ENCODE measurements at places on chromosomes 16 and 17.

- H3K4me1 ChIP-seq, result peaks cover 15% of the 10 kb centered on the region
- H3K36me3 ChIP-seq, result no peaks in the 10 kb centered on the region
- no peak for DNase-seq
- peak overlapping the region; percentile 4 for H3K27ac ChIP-seq
These were observed 1.1 kb downstream of the LASP1NB start for GRCh38 chr17:38926293-38927070.

DNA sequence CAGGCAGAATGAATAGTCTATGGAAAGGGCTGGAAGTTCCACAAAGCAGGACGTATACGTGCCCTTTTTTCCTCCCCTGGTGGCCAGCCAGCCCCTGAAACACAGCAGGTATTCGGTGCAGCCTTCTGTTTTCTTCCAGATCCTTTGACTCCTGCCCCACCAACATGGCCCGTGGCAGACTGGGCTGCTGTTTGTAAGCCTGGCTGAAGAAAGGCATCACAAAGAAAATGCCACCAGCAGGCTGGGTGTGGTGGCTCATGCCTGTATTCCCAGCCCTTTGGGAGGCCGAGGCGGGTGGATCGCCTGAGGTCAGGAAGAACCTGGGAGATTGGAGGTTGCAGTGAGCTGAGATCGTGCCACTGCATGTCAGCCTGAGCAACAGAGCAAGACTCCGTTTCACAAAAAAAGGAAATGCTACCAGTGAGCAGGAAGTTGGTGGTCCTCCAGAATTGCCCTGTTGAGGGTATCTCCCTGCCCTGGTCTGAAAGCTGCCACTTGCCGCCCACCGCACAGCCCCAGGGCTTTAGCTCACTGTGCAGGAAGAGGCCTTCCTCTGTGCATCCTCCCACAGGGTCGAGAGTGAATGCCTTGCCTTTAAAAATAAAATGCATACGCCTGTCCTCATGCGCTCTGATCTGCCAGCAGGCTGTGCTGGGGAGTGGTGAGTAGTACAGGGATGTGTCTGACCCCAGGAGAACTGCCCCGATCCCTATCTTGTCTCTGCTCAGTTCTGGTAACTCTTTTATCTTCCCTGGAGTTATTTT, 587.7 kb downstream of the MAF start:
- peak; percentile 60 for DNase-seq
- H3K27me3 ChIP-seq, result peaks cover 13% of the 10 kb centered on the region
- H3K4me3 ChIP-seq, result peak overlapping the region; percentile 43
- H3K36me3 ChIP-seq, result peaks cover 10% of the 10 kb centered on the region
- peaks cover 27% of the 10 kb centered on the region for H3K4me1 ChIP-seq

- H3K27me3 ChIP-seq, result no peaks in the 10 kb centered on the region
- no peaks in the 10 kb centered on the region for H3K4me1 ChIP-seq
- H3K4me3 ChIP-seq, result no peak overlapping the region
- DNase-seq, result no peak
These were observed 2.3 kb downstream of the RBFOX1 start for GRCh38 chr16:7334801-7335560.

DNA sequence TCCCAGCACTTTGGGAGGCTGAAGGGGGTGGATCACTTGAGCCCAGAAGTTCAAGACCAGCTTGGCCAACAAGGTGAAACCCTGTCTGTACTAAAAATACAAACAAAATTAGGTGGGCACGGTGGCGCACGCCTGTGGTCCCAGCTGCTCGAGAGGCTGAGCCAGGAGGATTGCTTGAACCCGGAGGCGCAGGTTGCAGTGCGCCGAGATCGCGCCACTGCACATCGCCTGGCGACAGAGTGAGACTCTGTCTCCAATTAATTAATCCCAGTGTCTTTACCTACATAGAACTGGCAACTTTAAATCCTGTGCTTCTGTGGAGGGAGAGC, 1.5 kb upstream of the ELOB start:
- H3K27ac ChIP-seq, result peak overlapping the region; percentile 96
- no peaks in the 10 kb centered on the region for H3K27me3 ChIP-seq
- H3K4me1 ChIP-seq, result peaks cover 41% of the 10 kb centered on the region
- H3K36me3 ChIP-seq, result no peaks in the 10 kb centered on the region

DNA sequence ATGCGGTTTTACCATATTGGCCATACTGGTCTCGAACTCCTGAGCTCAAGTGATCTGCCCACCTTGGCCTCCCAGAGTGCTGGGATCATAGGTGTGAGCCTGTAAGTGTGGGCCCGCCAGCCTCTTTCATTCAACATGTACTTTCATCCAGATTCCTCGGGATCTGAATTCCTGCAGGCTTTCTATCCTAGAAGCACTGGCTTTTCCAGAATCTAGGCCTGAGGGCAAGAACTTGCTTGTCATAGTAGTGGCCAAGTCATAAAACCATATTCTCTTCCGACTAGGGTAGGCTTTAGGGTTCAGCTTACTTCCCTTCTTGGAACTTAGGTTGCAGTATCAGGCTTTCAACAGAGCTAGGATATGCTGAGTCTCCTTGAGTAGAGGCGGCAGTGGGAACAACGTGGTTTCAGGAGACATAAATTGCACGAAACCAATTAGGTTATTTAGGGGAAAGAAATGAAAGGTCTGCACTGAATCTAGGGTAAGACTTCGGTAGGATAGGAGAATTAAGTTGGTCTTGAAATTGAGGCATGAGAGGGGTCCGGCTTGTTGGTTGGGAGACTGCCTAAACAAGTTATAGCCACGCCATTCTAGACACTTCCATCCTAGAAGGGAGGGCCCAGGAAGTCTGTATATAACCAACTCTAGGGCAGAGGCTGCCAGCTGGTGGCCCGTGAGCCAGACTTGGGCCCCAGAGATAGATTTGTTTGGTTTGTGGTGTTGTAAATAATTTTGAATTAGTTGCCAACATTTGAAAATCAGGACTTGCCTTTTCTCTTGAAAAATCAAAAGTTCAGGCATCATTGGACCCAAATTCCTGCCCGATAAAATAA, 15.6 kb downstream of the SLC7A6 start:
- peaks cover 59% of the 10 kb centered on the region for H3K4me1 ChIP-seq
- H3K4me3 ChIP-seq, result no peak overlapping the region
- peaks cover 7% of the 10 kb centered on the region for H3K36me3 ChIP-seq
- DNase-seq, result no peak

DNA sequence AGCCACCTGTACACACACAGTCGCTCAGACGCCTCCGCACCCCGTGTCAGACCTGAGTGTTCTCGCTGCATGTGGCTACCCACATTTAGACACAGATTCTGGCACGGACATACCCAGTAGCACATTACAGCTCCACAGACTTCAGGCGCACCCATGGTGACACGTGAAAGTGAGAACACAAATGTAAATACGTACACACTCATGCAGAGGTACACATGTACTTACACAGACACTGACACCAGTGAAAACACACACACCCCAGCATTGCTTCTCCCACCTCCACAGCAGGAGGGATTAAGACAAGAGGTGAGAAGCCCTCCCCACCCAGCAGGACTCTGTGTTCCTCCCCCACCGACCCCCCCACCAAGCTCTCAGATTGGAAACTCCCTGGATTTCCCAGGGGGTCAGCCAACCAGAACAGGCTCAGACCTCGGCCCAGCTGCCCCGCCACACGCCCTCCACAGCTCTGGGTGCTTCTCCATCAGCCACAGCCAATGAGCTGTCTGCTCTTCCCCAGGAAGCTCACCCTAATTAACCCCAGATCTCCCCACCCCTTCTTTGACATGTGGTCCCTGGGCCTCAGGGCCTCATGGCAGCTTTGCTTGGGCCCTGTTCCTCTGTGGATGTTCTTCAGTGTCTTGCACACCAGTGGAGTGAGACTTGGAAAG, 5.3 kb upstream of the FOXN1 start:
- no peak for DNase-seq
- no peaks in the 10 kb centered on the region for H3K27me3 ChIP-seq
- no peak overlapping the region for H3K4me3 ChIP-seq
- H3K27ac ChIP-seq, result no peak overlapping the region
- H3K4me1 ChIP-seq, result peaks cover 13% of the 10 kb centered on the region

GRCh38 chr16:47849736-47850135, 306.1 kb downstream of the ABCC12 start:
- no peak overlapping the region for H3K4me3 ChIP-seq
- no peaks in the 10 kb centered on the region for H3K4me1 ChIP-seq
- peaks cover 5% of the 10 kb centered on the region for H3K36me3 ChIP-seq

DNA sequence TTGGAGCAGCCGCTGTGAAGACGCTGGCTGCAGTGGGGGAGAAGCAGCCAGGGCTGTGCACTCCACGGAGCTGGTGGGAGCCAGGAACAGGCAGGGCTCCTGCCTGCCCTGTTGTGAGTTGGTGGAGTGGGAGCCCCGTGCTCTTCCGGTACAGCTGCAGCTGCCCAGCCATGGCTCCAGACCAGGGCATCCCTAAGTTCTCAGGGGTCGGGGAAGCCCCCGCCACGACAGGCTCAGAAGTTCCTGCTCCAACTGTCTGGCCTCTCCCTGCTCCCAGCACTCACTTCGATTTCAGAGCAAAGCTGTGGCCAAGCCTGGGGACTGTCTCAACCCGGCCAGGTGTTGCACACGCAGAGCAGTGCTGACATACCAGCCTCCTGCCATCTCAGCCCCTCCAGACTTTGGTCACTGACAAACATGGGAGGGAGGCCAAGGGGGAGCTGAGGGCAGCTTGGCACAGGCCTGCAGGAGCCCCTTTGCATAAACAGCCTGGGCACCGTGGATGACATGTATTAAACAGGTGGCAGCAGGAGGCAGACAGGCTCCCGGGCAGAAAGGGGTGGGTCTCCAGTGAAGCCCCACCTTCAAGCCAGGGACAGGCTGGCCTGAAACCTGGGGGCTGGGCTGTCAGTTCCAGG, 13.9 kb upstream of the KDM8 start:
- no peaks in the 10 kb centered on the region for H3K36me3 ChIP-seq
- no peaks in the 10 kb centered on the region for H3K27me3 ChIP-seq
- peaks cover 3% of the 10 kb centered on the region for H3K4me1 ChIP-seq
- peak overlapping the region; percentile 15 for H3K27ac ChIP-seq

- peaks cover 10% of the 10 kb centered on the region for H3K4me1 ChIP-seq
- DNase-seq, result no peak
- H3K27ac ChIP-seq, result no peak overlapping the region
- H3K36me3 ChIP-seq, result no peaks in the 10 kb centered on the region
- H3K27me3 ChIP-seq, result peaks cover 38% of the 10 kb centered on the region
These were observed 16.2 kb upstream of the HNF1B start for GRCh38 chr17:37761059-37761458.

- DNase-seq, result no peak
- H3K4me3 ChIP-seq, result no peak overlapping the region
- no peak overlapping the region for H3K27ac ChIP-seq
- no peaks in the 10 kb centered on the region for H3K27me3 ChIP-seq
These were observed 38.4 kb downstream of the TOM1L2 start for GRCh38 chr17:17933775-17934174.

DNA sequence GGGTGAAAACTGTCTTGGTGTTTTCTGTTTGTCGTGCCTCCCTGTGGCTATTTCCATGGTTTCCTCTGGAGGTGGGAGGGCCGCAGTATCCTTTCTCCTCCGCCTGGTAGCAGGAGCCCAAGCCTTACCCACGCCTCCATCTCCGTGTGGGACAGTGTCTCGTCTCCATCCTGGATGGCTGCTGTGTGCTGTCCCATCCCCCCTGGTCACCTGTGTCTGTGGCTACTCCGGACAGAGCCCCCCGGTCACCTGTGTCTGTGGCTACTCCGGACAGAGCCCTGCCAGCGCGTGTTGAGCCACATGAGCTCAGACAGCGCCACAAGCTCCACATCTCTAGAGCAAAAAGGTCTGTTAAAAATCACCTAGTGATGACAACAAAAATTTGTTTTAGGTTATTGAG, 198.2 kb upstream of the CHMP6 start:
- no peaks in the 10 kb centered on the region for H3K27me3 ChIP-seq
- peaks cover 23% of the 10 kb centered on the region for H3K4me1 ChIP-seq
- H3K36me3 ChIP-seq, result peaks cover 18% of the 10 kb centered on the region
- DNase-seq, result no peak

GRCh38 chr16:86145669-86146068, 246.7 kb downstream of the IRF8 start:
- H3K27ac ChIP-seq, result no peak overlapping the region
- peaks cover 27% of the 10 kb centered on the region for H3K27me3 ChIP-seq
- no peaks in the 10 kb centered on the region for H3K4me1 ChIP-seq

- peak within 1 kb of the TSS; percentile 89 for H3K4me3 ChIP-seq
- H3K36me3 ChIP-seq, result no peaks in the 10 kb centered on the region
- peak within 1 kb of the TSS; percentile 56 for H3K27ac ChIP-seq
- no peaks in the 10 kb centered on the region for H3K27me3 ChIP-seq
- peaks cover 25% of the 10 kb centered on the region for H3K4me1 ChIP-seq
- DNase-seq, result peak; percentile 81
These were observed at the start of gene ZNF48 for GRCh38 chr16:30395155-30395991. Gene ZNF48, plus strand, starts transcription at chr16:30395420. Its CDS starts 375 bp downstream, at chr16:30395795.

GRCh38 chr17:66443606-66444005, 141.2 kb downstream of the PRKCA start:
- peaks cover 36% of the 10 kb centered on the region for H3K4me1 ChIP-seq
- no peak overlapping the region for H3K27ac ChIP-seq
- peak overlapping the region; percentile 78 for H3K4me3 ChIP-seq
- DNase-seq, result no peak

DNA sequence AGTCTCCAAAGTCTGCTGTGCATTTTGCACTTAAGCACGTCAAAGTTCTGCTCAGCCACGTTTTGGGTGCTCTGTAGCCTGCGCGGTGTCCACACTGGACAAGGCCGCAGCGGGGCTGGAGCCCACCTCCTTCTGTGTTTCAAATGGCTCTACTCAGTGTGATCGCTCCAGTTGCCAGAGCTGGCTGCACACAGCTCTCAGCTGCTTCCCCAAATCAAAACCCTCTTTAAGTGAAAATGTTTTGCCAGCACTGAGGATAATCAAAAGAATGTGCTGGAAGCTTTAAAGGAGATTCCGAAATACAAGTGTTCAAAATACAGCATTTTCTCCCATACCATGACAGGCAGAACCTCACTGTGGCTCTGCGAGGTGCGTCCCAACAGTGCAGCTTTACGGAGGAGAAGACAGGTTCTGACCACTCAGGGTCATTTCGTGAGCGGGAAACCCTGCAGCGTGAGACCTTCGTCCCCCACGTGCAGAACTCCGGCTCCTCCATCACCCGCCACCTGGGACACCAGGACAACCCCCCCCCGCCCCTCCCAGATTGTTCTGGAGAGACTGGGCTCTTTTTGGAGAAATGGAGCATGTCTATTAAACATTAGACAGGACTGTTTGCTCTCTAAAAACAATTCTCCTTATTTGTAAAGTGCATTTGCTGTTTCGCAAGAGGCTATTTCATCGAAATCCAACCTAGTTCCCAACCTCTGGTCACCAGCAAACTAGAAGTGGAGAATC, 16.6 kb downstream of the TBC1D16 start:
- no peaks in the 10 kb centered on the region for H3K36me3 ChIP-seq
- H3K27me3 ChIP-seq, result no peaks in the 10 kb centered on the region
- H3K27ac ChIP-seq, result no peak overlapping the region
- no peak overlapping the region for H3K4me3 ChIP-seq

DNA sequence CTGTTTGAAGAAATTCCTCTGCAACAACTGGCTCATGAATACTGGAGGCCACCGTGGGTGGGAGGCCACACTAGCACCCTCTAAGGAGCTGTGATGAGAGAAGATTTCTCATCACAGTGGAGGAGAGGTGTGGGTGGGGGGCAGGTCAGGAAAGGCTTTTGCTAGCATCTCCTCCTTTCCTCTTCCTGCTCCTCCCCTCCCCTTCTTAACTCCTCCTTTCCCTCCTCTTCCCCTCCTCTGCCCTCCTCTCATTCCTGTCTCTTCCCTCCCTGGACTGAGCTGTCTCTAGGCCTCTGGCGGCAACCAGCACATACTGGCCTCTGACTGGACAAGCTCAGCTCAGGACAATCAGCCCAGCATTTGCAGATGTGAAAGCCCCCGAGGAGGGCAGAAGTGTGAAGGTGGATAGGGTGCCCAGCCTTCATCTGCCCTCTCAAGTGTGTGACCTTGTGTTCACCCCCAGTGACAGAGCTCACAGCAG, 19.0 kb upstream of the LHX1 start:
- DNase-seq, result no peak
- no peak overlapping the region for H3K4me3 ChIP-seq
- peaks cover 88% of the 10 kb centered on the region for H3K27me3 ChIP-seq
- H3K4me1 ChIP-seq, result no peaks in the 10 kb centered on the region

GRCh38 chr17:63249256-63250004, 196.7 kb downstream of the CYB561 start:
- no peaks in the 10 kb centered on the region for H3K4me1 ChIP-seq
- H3K36me3 ChIP-seq, result peaks cover 7% of the 10 kb centered on the region
- no peak overlapping the region for H3K27ac ChIP-seq
